ENCODE measurements at places on chromosomes 16 and 17. TPM values are rescaled to one million over a fixed set of nuclear protein-coding genes. Genes with fewer than 3 reads are reported as not detected.

The CA7 gene
- total RNA-seq, result not detected

The PIK3R6 gene
- total RNA-seq, result 2.0 TPM

The GSPT1 gene
- total RNA-seq, result 124 TPM

The CSH1 gene
- not detected for total RNA-seq

The TK1 gene
- 117 TPM for total RNA-seq

The PRSS22 gene
- total RNA-seq, result not detected

The SYT17 gene
- total RNA-seq, result not detected

The CCT6B gene
- total RNA-seq, result 1.5 TPM

All from activated CD4-positive, alpha-beta memory T cell treated with anti-CD3 and anti-CD28 coated beads, Interleukin-2, amount 10 ng/mL, durations not matched to agents 7 days and 5 days (primary cell).